CD4-positive, alpha-beta T cell treated with Interleukin-6 at 100 ng/mL for 8 hours (primary cell): ENCODE measurements at places on chromosomes 2 and 18.

DNA sequence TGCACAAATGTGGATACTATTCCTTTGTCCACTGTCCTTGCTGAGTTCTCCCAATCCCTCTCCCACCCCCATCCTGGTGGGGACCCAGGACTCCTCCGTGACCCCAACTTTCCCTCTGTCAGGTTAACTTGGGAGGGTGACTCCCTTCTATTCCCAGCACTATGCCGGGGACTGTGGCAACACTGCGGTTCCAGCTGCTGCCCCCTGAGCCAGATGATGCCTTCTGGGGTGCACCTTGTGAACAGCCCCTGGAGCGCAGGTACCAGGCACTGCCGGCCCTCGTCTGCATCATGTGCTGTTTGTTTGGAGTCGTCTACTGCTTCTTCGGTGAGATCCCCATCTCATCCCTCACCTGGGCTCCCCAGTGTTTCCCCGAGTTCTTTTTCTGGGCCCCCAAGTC, 739 bp downstream of the TMEM198 start:
- DNase-seq, result no peak

DNA sequence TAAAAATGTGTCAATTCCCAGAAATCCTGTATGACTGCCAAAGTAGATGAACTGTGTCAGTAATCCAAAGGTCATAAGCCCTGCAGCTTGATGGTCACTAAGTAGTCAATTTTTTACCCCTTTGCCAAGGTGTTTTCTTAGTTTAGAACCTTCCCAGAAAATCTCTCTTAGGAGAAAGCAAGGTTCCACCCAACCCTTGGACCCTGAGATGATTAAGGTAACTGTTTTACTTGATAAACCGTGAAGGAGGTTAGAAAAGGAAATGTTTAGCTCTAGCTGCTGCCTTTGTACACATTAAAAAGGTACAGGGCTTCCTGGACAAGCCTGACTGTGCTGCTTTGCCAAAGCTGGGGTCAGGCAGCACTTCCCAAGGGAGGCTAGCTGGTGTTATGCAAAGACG, 24.4 kb upstream of the LRP2 start:
- no peak for DNase-seq

DNA sequence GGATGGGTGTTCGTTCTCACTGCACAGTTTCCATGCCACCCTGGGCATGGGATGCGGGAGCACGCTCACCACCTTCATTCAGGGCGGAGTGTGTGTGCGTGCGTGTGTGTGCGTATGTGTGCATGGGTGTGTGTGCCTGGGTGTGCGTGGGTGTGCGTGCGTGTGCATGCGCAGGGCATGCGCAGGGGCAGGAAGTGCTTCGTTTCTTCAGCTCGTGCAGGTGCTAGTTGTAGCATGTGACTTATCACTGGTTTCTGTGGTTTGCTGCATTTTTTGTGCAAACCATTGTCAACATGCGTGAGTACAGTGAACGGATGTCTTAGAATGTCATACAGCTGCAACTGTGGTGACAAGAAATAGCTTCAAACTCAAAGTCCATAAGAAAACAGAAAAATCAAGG, 179.5 kb downstream of the PTGR3 start:
- DNase-seq, result peak; percentile 36

DNA sequence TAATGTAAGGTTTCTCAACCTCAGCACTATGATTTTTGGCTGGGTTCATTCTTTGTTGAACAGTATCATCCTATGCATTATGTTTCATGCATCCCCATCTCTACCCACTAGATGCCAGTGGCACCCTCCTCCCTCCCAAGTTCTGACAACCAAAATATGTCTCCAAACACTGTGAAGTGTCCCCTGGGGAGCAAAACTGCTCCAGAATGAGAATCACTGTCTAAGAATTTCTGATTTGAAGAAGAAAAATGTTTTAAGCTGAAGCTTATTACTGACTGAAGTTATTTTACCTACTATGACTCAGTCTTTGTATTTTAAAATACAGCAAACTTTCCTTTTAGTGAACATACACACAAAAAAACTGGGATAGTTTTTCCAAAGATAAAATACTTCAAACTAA, 3.4 kb downstream of the THADA start:
- no peak for DNase-seq

GRCh38 chr2:33531549-33532059, 55.2 kb downstream of the RASGRP3 start:
- no peak for DNase-seq

GRCh38 chr2:213496226-213496625, 212.0 kb downstream of the SPAG16 start:
- no peak for DNase-seq

- no peak for DNase-seq
These were observed 13.4 kb downstream of the PPP1R7 start for GRCh38 chr2:241163601-241164118.

DNA sequence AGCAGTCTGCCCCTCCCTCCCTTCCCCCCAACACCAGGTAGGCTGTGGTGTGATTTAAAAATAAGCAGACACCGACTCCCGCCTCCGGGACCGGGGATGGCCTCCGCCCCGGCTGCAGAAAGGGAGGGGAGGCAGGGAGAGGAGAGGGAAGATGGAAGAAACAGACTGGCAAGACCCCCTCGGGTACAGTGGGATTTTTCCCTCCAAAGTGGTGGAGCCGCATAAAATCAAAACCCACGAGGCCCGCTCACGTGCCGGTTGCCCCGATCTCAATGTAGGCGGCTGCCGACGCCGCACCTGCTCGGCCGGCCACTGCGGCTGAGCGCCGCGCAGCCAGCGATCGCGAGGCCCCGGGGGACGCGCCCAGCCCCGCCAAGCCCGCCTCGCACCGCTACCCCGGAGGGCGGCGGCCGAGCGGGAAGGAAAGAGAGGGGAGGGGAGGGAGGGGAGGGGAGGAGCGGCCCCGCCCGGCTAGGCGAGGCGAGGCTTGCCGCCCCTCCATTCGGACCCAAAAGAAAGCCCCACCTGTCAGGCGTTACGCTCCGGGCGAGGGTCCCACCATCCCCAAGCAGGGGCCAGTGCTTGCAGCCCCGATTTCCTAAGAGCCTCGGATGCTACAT, 811 bp downstream of the ADD2 start:
- no peak for DNase-seq

DNA sequence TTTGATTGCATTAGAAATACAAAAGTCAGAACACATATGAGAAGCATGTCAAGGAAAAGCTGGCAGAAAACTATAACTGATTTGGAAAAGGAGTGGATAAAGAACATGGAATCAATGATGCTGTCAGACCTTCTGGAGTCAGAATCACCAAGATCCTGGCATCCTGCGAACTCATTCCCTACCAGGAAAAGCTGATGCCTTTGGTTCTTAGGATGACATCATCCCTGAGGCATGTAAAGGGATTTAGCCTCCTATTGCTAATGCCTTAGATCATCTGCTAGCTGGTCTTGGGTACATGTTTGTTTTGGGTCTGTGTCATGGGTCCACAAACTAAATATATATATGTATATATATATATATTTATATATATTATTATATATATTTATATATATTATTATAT, 680.7 kb downstream of the EPHA4 start:
- no peak for DNase-seq

DNA sequence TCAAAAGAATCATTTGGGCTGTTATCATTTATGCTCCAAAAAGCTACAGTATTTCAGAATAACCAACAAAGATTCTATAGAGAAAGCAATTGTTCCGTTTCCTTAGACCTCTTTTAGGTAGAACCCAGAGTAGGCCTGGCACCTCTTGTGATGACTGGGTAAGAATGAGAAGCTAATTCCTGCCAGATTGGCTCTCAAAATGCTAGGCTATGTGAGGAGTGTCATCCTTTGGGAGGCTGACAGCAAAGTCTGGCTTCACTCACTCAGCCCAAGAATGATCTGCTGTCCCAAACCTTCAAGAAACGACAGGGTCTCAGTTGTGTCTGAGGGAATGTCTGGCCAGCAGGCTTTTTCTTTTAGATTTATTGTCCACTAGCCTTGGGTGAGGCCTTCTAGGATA, 4.5 kb downstream of the CERS6 start:
- no peak for DNase-seq

DNA sequence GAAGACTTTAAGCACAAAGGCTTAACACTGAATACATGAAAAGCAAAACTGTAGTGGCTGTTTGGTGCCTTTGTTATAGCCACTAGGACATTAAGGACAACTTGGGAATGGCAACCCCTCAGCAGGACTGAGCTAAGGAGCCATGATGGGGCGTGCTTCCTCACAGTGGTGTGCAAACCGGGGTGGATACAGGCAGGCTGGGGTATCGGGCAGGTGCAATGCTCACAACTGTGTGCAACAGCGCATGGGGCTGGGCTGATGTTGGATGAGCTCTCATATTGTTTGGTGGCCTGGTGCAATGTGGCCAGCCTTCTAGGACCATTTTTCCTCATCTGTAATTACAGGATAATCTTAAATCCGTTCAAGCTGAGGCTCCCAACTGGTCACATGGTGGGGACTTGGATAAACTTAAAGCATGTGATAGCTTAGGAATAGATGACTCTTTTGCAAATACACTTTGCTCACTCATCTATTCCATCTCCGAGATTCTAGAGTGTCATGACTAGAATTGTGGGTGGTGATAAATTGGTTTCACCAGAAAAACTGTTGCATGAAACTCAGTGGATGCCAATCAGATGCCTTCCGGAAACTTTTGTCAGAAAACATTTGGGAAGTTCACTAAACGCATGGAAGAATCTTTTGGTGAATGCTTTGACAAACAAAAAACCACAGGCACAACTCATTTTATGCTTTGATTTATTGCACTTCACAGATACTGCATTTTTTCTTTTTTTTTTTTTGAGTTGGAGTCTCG, 116.5 kb downstream of the PXDN start:
- DNase-seq, result no peak

GRCh38 chr2:219466816-219467735, 31.6 kb upstream of the GMPPA start:
- DNase-seq, result no peak
